WERI-Rb-1 (cell line): ENCODE measurements at places on chromosomes 2 and 18.

- no peak for DNase-seq
These were observed 2.5 kb upstream of the NPAS2 start for GRCh38 chr2:100817388-100817985.

DNA sequence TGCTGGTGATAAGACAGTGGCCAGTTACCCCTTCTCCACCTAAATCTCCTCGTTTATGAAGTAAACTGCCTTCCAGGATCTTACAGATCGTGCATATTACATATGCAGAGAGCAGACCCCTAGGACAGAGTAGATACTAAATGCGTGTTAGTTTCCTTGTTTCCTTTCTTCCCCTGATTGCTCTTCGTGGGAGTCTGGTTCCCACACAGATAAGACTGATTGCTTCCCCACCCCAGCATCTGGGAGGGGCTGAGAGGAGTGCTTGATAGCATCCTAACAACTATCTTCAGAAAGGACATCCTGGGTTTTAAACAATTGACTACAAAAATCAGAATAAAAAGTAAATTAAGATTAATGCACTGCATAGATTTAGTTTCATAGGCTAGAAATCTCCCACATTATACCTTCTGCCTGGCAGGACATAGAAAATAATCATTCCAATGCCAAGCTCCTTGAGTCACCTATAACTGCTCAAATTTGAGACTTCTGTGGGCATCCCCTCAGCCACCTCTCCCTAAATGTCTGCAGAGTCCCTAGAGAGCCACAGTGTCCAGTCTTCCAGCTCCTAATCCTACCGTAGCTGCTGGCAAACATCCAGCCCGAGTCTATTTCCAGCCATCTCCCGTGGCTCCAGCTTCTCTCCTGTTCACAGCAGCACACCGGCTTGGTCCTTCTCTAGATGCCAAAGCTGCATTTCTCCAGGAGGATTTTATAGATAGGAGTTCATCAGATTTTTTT, 128.3 kb downstream of the LRRC30 start:
- no peak for DNase-seq

DNA sequence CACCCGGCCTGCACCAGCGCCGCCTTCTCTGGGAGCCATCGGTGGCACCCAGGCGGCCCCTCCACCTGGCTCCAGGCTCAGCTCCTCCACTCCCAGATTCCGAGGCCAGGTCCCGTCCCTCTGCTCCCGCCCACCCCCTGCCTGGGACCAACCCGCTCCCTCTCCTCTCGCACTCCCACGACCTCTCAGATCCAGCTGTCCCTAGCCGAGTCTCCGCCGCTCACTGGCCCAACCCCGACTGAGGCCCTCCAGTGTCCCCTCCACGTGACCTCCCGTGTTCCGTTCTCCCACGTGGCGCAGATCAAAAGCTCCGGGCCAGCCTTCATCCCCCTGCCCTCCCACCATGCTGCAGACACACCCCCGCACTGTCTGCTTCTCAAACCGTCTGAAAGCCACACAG, 14.4 kb upstream of the SALL3 start:
- DNase-seq: no peak

DNA sequence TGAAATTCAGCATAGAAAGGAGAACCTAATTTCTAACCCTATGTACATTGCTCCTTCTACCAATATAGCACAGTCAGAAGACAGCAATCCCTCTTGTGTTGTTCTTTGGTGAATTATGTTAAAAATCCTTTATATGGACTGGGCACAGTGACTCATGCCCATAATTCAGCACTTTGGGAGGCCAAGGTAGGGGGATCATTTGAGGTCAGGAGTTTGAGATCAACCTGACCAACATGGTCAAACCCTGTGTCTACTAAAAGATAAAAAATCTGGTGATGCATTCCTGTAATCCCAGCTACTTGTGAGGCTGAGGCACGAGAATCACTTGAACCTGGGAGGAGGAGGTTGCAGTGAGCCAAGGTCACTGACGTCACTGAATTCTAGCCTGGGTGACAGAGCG, 195.6 kb downstream of the TMX3 start:
- no peak for DNase-seq
